ENCODE measurements at places on chromosomes 7 and 10.
A peak's percentile ranks its signal among the peaks of the same experiment; 100 is the strongest.

GRCh38 chr10:63603709-63604445 is 82.7 kb downstream of the REEP3 start:
- peak; percentile 51 for DNase-seq

- DNase-seq: no peak
Observed at GRCh38 chr7:152909683-152910544, 150.4 kb downstream of the ACTR3B start.

GRCh38 chr7:150631866-150632864 is at the start of gene GIMAP6:
Gene GIMAP6, minus strand, starts transcription at chr7:150632385. Its CDS starts 2,243 bp downstream, at chr7:150630142.
- DNase-seq: no peak

- peak; percentile 85 for DNase-seq
Observed at GRCh38 chr7:90474284-90475210, 5.1 kb downstream of the PTTG1IP2 start.

DNA sequence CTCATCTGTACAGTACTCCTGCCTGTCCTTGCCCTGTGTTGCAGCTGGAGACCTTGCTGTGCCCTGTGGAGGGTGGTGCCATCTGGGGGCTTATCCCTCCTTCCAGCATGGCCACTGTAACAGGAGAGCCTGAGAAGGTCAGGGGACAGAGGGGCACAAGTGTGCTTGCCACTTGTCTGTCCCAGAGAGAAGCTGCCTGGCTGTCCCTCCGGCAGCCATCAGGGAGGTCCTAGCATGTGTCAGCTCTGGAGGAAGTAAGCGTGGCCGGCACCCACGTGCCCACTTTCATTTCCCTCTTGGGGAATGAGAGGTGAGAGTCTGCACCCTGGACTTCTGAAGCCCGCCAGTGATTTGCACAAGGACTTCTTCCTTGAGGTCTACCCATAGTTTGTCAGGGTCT is 97.0 kb upstream of the PPIF start:
- no peak for DNase-seq

DNA sequence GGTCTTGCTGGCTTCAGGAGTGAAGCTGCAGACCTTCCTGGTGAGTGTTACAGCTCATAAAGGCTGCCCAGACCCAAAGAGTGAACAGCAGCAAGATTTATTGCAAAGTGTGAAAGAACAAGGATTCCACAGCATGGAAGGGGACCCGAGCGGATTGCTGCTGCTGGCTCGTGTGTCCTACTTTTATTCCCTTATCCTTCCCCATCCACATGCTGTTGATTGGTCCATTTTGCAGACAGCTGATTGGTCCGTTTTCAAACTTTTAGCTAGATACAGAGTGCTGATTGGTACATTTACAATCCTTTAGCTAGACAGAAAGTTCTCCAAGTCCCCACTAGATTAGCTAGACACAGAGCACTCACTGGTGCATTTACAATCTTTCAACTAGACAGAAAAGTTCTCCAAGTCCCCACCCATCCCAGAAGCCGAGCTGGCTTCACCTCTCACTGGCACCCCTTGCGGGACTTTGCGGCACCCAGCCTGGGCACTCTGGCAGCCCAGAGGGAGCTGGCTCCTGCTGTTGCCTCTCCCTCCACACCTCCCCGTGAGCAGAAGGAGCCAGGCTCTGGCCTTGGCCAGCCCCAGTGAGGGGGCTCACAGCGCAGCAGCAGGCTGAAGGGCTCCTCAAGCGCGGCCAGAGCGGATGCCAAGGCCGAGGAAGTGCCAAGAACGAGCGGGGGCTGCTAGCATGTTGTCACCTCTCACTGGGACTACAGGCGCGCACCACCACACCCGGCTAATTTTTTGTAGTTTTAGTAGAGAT is 369.6 kb upstream of the POT1 start:
- DNase-seq: no peak

GRCh38 chr7:44787041-44787440 is 9.4 kb upstream of the PPIA start:
- no peak for DNase-seq

GRCh38 chr7:145411066-145411465 is 575.2 kb upstream of the TPK1 start:
- DNase-seq: no peak

DNA sequence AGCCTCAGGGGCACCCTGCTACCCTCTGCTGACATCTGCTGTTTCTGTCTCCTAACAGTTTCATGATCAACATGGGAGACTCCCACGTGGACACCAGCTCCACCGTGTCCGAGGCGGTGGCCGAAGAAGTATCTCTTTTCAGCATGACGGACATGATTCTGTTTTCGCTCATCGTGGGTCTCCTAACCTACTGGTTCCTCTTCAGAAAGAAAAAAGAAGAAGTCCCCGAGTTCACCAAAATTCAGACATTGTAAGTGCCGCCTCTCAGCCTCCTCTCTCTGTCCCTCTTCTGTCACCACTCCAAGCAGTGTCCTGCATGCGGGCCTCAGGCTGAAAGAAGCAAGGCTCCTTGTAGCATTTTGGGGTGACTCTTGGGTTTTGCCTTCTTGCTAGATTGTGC is 39.0 kb downstream of the POR start:
- no peak for DNase-seq

GRCh38 chr7:27482219-27482618 is 180.5 kb downstream of the HIBADH start:
- DNase-seq: no peak

DNA sequence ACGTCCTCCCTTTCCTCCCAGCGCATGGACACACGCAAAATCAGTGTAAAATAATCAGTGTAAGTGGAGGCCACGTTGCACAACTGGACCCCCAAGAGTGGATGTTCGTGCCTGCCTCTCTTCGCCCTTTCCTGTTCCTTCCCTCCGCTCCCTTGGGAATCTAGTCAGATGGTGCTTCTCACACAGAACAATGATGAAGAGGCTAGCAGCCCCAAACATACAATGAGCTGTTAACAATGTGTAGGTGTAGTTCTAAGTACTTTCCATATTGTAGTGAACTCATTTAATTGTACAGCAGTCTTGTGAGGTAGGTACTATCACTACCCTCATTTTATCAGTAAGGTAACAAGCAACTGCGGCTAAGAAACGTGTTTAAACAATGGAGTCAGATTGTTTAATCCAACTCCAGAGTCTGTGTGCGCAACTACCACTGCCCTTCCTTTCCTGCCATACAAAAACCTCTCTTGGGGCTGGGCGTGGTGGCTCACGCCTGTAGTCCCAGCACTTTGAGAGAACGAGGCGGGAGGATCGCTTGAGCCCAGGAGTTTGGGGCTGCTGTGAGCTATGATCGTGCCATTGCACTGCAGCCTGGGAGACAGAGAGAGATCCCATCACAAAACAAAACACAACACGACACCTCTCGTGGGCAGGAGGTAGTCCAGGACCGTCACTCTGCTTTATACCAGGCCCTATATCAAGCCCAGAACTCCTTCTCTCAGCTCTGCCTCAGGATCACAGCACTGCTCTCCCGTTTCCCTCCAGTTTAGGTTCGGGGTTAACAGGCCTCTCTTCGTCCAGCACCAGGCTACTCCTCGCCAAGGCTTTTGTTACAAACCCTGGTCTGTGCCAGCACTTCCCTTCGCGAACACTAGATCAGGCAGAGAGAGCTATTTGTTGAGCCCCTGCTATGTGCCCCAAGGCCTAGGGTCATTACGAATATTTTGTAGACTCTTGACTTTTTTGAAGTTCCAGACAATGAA is 1.1 kb downstream of the FKBP9 start:
- peak; percentile 28 for DNase-seq

- peak; percentile 57 for DNase-seq
Observed at GRCh38 chr10:7085913-7086589, 324.8 kb downstream of the SFMBT2 start.

DNA sequence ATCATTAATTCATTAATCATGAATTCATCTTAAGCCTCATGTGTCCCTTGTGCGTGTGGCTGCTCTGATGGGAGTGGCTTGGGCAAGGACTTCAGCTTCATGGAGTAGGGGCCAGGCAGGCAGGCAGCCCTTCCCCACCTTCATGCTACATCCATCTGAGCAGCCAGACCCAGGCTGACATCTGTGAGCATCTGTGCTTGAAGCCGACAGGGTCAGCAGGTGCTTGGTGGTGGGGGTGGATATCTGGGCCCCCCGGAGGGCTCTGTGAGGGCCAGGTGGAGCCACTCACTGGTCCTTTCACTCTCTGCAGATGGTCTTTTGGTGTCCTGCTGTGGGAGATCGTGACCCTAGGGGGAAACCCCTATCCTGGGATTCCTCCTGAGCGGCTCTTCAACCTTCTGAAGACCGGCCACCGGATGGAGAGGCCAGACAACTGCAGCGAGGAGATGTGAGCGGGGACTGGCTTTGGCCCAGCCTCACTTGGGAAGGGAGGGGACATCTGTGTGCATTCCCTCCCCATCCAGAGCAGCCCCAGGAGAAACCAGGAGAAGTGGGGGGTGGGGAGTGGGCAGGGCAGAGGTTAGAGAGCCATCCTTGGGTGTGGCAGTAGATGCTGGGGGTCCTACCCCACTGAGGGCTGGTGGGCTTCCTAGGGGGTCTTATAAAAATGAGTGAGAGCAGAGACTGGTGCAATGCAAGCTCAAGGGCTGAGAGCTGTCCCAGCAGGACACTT is 14.7 kb upstream of the CSGALNACT2 start:
- DNase-seq: no peak

DNA sequence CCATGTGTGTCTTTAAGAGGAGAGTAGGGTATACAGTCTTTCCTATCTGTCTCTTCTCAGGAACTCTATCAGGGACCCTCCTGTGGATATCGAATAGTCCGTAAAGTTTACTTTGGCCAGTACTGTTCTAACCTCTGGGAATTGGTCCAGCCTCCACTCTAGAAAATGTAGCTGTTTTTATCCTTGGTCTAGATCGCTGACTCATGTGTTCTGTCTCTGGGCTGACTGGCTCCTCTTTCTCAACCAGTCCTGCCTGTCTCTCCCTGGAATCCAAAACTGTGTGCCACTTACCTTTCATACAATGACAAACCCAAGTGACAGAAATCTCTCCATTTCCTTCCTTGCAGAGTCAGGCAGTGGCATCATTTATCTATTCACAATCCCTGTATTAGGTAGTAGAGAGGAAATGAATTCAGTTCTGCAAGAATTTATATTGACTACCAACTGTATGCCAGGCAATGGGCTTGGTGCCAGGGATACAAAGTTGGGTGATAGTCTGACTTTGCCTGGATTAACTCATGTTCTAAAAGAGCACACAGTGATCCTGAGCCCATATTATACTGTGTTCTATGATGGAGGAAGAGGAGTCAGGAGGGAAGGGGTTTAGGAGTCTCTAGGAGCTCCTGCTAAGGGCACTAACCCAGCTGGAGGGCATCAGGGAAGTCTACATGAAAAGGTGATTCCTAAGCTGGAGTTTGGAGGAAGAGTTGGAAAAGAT is 232.7 kb downstream of the LRMDA start:
- no peak for DNase-seq

GRCh38 chr7:112072541-112073245 is 133.5 kb downstream of the DOCK4 start:
- DNase-seq: no peak

DNA sequence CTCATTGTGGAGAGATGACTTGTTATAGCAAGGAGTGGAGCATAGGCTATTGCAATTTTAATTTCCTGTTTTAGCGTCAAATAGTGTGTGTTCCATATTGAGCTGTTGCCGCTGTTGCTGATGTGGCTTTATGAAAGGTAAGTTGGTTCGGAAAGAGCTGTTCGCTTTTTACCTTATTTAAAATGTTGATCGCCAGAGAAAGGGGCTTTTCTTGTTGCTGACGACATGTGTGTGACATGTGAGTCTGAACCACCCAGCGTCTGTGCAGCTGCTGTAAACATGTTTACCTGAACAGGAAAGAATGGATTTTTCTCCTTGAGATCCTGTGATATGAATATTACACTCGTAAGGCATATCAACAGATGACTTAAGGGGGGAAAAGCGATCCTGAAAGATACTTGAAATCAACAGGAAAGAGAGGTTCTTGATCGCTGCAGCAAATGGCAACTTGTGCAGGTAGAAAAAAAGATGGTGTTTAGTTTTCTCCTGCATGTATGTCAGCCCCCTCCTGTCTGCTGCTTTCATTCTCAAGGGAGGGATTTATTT is 2.5 kb downstream of the ZEB1 start:
- DNase-seq: peak; percentile 21

- no peak for DNase-seq
Observed at GRCh38 chr10:31687663-31688482, 240.8 kb downstream of the ARHGAP12 start.

DNA sequence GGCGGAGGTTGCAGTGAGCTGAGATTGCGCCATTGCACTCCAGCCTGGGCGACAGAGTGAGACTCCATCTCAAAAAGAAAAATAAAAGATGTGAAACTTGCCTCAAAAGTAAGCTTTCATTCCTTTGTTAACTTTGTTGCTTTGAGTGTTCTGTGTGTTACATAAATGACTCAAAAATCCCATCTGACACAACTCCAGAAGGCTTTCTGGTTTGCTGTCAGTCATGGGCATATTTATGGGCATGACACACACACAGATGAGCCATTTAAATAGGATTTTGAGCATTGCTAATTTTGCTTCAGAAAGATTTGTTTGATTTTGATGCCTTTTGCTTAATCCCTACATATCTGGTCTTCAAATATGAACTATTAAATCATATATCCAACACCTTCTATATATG is 82.6 kb downstream of the CACNB2 start:
- peak; percentile 14 for DNase-seq

DNA sequence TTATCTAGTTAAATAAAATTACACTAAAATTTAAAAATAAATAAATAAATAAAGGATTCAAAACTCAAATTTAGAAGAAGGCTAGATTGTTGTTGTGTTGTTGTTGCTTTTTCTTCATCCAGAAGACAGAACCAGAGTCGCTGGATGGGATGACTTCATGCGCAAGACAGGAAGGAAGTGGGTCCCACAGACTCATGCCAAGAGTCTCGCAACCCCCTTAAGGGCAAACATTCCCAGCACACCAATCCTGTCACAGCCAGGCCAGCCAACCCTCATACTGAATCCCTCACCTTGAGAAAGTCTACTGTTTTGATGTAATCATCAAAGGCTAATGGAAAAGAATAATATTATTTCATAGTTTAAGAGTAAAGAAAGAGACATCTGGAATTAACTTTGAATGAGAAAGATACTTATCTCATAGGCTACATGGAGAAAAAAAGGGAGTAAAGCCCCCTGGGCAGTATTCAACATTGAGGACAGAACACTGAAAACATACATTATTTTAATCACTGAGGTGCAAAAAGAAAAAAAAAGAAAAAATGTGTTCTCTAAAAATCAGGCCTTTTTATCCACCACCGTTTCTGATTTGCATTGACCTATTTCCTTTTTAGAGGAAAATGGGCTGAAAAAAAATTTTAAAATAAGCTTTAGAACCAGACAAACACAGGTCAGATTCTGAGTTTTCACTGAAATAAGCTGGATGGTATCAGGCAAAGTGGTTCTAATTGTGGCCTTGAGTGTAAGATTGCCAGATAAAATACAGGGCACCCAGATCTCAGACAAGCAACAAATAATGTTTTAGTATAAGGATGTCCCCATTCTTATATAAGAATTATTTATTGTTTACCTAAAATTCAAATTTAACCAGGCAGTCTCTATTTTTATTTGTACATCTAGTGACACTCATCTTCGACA is 826.5 kb downstream of the TNS3 start:
- DNase-seq: no peak

GRCh38 chr7:4216016-4216415 is 466.1 kb upstream of the FOXK1 start:
- DNase-seq: peak; percentile 3

GRCh38 chr10:128400564-128400963 is 274.3 kb upstream of the MKI67 start:
- no peak for DNase-seq
